ENCODE measurements at places on chromosomes 3 and 15.

- no peak for DNase-seq
Observed at GRCh38 chr3:71591101-71591500, 7.6 kb upstream of the FOXP1 start.

GRCh38 chr3:120153294-120153693 is 59.0 kb upstream of the GSK3B start:
- DNase-seq: no peak

DNA sequence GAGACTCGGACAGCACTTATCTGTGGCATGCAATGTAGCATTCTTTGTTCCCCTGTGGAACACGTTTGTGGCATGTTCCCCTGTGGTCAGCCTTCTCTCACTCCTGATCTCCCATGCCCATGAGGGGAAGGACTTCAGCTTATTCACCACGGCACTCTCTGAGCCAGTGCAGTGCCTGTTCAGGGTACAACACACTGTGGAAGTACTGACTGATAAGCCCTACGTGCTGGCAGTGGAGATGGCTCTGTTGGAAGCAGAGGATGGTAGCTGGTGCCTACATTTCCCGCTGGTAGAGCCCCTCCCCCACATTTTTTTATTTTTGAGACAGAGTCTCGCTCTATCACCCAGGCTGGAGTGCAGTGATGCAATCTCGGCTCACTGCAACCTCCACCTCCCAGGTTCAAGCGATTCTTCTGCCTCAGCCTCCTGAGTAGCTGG is 43.5 kb upstream of the ETV5 start:
- no peak for DNase-seq

GRCh38 chr15:57592836-57593420 is 1.2 kb downstream of the MYZAP start:
- no peak for DNase-seq

DNA sequence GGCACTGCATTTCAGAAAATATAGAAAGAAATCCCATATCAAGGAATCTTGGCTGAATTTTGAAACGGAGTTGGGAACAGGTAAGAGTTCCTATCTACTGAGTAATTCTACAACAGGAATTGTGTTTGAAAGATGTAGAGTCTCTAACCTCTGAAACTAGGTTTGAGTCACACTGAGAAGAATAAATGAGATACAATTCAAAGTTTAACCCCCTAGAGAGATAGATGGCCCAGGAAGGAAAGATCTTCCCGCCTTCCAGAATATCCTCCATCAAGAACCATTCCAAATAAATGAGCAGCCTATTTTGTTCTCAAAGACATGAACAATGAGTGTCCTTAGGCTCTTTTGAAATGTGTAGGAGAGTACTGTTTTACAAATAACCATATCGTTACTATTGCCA is 2.9 kb upstream of the ANP32A start:
- DNase-seq: no peak

Measured in stimulated activated CD4-positive, alpha-beta T cell treated with anti-CD3 and anti-CD28 coated beads, Interleukin-1b, Interleukin-23, amount 100 ng/mL, for 1 hour (primary cell).